AG10803 (cell line): ENCODE measurements at places on chromosomes 16 and 17.

- no peak for DNase-seq
These were observed 6.5 kb downstream of the SUPT4H1 start for GRCh38 chr17:58345500-58345899.

- DNase-seq = no peak
These were observed 17.7 kb downstream of the LITAFD start for GRCh38 chr16:8899709-8900317.

DNA sequence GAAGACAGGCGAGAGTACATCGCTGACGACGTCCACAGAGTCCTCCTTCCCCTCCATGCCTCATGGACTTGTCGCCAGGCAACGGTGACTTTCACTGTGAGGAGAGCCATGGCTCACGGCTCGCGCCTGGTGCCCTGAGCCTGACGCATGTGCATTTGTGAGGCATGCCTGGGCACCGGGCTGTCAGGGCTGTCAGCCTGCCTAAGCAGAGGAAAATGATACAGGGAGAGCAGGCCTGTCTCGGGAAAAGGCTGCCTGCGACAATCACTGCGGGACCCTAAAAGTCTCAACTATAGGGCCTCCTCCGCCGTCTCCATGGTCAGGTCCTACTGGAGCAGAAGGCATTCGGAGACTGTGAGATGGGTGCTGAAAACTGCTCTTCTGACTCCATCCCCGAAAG is 135.5 kb upstream of the WSB1 start:
- DNase-seq = no peak

DNA sequence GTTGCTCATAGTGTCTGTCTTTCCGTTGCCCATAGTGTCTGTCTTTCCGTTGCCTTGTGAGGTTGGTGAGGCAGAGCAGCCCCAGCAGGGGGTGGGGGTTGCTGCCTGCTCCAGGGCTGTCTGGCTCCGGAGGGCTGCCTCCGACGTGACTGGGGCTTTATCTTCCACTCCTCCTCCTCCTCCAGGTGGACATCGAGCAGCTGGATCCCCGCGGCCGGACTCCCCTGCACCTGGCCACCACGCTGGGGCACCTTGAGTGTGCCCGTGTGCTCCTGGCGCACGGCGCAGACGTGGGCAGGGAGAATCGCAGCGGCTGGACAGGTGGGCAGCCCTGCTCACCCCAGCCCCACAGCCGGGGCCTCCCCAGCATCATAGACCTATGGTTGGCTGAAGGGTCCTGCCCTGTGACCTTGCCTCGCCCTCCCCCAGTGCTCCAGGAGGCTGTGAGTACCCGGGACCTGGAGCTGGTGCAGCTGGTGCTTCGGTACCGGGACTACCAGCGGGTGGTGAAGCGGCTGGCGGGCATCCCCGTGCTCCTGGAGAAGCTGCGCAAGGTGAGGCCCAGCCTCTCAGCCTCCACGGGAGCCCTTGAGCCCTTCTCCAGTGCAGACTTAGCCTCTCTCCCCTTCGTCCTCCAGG is 14.7 kb downstream of the ANKRD13B start:
- DNase-seq = no peak

GRCh38 chr17:31475378-31476162 is 84.1 kb downstream of the RAB11FIP4 start:
- DNase-seq = peak; percentile 5

DNA sequence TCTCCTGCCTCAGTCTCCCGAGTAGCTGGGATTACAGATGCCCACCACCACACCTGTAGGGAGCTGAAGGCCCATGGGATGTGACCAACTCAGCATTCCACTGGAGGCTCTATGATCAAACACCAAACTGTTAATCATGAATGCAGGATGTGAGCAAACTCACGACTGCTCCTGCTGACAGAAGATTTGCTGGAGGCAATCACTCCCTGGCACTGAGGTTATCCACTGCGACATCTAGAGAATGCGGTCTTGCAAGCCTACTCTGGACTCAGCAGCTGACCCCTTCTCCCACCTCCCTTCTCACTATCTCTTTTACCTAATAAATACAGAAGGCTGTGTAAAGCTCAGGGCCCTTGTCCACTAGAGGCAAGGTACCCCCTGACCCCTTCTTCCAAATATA is 4.9 kb downstream of the TEX14 start:
- no peak for DNase-seq

- peak; percentile 64 for DNase-seq
These were observed at the start of gene CHST4 for GRCh38 chr16:71526111-71526631. TSS of gene CHST4 (plus strand) at chr16:71526426. CDS start at chr16:71536678, 10,252 bp downstream.

GRCh38 chr17:74523308-74523707 is 8.0 kb downstream of the CD300LB start:
- DNase-seq = no peak

DNA sequence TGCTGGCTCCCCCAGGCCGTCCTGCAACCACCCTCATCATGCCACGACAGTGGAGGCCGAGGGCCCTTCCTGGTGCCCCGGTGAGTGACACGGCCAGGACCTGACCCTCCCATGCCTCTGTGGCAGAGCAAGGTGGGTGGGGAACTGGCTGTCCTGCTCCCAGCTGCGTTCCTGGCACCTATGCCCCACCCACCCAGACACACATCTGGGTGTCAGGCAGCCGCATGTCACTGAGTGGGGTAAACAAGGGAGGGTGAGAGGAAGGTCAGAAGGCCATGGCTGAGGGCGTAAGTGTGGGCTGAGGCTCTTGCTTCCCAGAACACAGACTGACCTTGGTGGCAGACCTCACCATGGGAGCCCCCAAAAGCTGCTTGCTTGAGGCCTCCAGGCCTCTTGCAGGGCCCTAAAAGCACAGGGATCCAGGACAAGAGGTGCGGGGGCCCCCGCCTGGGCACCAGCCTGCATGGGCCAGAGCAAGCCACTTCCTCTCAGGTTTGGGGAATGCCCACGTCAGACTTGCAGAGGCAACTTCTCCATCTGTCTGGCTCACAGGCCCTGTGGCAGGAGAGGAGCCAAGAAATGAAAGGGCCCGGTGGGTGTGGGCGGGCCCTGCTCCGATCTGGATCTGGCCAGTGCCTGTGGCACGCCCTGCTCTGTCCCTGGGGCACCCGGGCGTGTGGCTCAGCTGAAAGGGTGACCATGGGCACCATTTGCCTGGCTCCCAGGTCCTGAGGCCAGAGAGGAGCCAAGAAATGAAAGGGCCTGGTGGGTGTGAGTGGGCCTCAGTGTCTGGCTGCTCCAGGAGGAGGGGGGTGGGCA is 3.9 kb upstream of the CCDC57 start:
- peak; percentile 96 for DNase-seq

- no peak for DNase-seq
These were observed 14.1 kb upstream of the NUDT16L1 start for GRCh38 chr16:4679156-4679849.

GRCh38 chr17:45743626-45744326 is 40.3 kb upstream of the CRHR1 start:
- no peak for DNase-seq

DNA sequence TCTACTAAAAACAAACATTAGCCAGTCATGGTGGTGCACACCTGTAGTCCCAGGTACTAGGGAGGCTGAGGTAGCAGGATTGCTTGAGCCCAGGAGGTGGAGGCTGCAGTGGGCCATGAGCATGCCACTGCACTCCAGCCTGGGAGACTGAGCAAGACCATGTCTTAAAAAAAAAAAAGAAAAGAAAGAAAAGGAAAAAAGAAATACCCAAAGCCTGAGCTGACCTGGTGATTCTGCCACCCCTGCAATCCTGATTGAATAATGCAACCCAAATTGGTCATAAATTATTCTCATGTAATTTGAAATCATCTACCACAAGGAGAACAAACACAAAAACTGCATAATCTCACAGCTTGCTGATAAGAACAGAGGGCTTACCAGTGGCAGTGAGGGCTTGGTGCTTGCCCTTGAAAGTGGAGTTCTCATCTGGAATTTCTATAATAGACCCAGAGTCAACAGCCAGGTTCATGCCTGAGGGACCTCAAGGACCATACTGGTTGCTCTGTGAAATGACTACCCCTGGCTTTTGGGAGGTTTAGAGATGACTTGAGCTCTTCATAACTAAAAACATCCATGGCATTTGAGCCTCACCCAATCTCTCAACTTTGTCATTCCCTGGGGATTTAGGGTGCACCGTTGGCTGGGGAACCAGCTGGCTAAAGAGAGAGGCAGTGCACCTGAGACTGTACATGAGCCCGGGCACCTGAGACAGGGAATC is 35.4 kb upstream of the TMC5 start:
- DNase-seq = no peak

- DNase-seq = no peak
These were observed 117.3 kb downstream of the IRX5 start for GRCh38 chr16:55047903-55048497.

DNA sequence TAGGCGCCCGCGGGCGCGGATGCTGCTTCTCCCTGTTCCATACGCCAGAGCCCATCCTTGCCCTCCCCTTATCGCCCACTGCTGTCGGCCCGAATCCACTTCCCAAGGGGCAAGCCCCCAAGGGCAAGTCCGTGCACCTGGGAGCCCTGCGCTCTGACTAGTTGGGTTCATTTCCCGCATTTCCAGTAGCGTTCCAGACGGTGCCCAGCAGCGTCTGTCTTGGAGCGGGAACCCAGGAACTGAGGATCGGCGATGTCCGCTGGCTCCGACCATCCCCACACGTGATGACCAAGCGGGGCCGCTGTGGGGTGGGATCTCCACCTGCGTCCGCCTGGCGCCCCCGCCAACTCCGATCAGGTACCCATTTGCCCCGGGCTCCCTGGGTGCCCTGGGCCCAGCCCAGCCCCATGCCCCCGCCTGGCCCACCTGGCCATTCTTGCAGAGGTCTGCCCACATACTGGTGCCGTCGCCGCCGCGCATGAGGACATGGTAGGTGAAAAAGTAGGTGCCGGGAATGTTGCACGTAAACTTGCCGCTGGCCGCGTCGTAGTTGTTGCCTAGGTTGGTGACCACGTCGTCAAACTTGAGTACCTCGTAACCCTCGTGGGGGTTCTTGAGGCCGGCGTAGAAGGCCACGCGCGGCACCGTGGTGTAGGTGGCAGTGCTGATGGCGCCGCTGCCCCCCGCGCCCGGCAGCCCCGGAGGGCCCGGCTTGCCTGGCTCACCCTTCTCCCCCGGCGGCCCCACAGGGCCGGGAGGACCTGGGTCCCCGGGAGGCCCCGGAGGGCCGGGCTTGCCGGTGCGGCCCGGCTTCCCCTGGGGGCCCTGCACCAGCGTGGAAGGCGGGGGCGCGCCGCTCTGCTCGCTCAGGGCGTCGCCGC is 837 bp downstream of the C1QL1 start:
- DNase-seq = no peak

GRCh38 chr16:4404247-4404966 is 12.0 kb downstream of the CORO7 start:
- no peak for DNase-seq

GRCh38 chr17:16314189-16314588 is 39.1 kb downstream of the CENPV start:
- no peak for DNase-seq

- peak; percentile 8 for DNase-seq
These were observed 366.7 kb downstream of the KCNJ2 start for GRCh38 chr17:70535986-70536385.

DNA sequence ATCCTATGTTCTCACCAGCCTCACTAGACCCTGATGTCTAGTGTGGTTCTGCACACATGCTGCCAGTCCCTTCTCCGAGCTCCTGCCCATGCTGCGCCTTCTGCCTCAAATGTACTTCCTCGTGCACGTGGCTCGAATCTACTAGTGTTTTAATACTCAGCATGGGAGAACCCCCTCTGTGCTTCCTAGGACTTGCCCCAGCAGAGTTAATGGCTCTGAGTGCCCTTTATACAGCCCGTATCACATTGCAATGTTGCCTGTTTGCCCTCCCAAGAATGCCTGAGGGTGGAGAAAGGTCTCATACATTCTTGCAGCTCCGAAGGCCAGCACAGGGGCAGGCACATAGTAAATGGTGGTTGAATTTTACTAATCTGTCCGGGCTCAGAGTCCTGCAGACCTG is 190.8 kb upstream of the NLRP1 start:
- DNase-seq = no peak

GRCh38 chr16:86823888-86824671 is 245.7 kb downstream of the FOXL1 start:
- DNase-seq = peak; percentile 7

- no peak for DNase-seq
These were observed 57.5 kb upstream of the ZNF469 start for GRCh38 chr16:88325087-88325750.
